Activated CD8-positive, alpha-beta memory T cell treated with anti-CD3 and anti-CD28 coated beads, Interleukin-2, amount 10 ng/mL, durations not matched to agents 7 days and 5 days (primary cell): ENCODE measurements at places on chromosomes 2 and 18. TPM values are rescaled to one million over a fixed set of nuclear protein-coding genes. Genes with fewer than 3 reads are reported as not detected.

Gene ATP8B1
- total RNA-seq, result 0.26 TPM

DNA sequence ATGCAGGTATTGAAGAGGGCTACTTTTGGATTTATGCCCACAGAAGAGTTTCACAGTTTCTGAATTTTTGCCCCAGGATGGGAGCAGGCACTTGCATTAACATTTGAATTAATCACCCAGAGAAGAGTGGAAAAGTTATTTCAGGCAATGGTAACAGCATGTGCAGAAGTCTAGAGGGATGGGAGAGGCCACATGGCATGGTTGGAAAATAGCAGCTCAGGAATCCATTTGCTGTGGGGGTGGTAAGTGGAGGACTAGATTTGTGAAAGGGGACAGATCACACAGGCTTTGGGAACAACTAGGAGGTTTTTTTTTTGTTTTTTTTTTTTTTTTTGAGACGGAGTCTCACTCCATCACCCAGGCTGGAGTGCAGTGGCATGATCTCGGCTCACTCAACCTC lies 65.2 kb downstream of the NEDD4L start:
- no peak for DNase-seq

GRCh38 chr2:236105955-236106607 lies 62.1 kb downstream of the GBX2 start:
- no peak for DNase-seq

GRCh38 chr2:238816291-238816690 lies 31.6 kb upstream of the TWIST2 start:
- no peak for DNase-seq

- DNase-seq, result no peak
Observed at GRCh38 chr2:168587307-168587706, 131.2 kb downstream of the CERS6 start.

Gene RBKS
- 2.6 TPM for total RNA-seq

DNA sequence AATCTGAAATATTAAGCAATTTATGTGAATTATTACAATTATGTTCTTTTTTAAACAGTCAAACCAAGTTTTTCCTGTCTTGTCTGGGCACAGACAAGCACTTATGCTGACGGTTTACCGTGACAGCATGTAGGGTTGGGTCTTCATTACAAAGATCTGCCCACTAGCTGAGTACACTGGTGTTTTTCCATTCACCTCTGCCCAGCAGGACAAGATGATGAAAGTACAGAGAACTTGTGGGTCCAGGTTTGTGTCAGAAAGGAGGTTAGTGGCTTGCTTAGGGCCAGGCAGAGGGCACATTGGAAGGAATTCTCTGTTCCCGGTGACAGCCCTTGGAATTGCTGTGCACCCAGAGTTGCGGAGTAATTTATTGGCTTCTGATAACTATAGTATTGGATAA lies 14.0 kb downstream of the NABP1 start:
- no peak for DNase-seq

Gene CDKL4
- 0.32 TPM for total RNA-seq

DNA sequence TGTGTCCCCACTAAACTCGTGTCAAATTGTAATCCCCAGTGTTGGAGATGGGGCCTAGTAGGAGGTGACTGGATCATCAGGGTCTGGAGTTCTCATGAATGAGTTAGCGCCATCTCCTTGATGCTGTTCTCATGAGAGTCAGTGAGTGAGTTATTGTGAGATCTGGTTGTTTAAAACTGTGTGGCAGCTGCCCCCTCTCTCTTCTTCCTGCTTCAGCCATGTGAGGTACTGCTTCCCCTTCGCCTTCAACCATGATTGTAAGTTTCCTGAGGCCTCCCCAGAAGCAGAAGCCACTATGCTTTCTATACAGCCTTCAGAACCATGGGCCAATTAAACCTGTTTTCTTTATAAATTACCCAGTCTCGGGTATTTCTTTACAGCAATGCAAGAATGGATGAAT lies 50.4 kb downstream of the AP1S3 start:
- DNase-seq, result no peak
